ENCODE measurements at places on chromosomes 4 and X. TPM values are rescaled to one million over a fixed set of nuclear protein-coding genes. Genes with fewer than 3 reads are reported as not detected.

Gene NXF2B
- total RNA-seq, result not detected

Gene MAGEB17
- not detected for total RNA-seq

Gene USP26
- total RNA-seq, result not detected

Gene G3BP2
- total RNA-seq, result 99.6 TPM

Data from aorta (tissue), 5 donors.